Body of pancreas (tissue), 4 donors: ENCODE measurements at places on chromosomes 2 and 18. TPM values are rescaled to one million over a fixed set of nuclear protein-coding genes. Genes with fewer than 3 reads are reported as not detected.

- DNase-seq = no peak
Observed at GRCh38 chr2:20071397-20072383, 20.3 kb upstream of the LAPTM4A start.

The GALNT14 gene
- total RNA-seq = 6.7 TPM

DNA sequence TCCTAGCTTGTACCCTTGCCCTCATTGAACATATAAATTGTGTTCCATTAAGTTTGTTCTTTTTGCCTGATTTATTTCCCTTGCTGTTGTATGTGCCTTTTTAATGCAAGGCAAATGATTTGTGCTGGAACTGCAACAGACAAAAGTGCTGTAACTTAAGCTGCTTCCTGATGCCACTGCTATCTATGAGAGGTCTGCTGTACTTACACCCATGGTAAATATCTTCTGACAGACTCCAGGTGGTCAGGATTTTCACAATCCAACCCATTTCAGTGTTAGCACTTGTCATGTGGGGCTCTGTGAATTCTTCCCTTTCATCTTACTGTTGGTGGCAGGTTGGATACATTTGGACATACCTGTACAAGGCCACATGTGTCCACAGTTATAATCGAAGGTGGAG lies 63.5 kb downstream of the ARHGAP15 start:
- DNase-seq = no peak

GRCh38 chr2:96549466-96549785 lies 12.9 kb downstream of the ARID5A start:
- no peak for DNase-seq

DNA sequence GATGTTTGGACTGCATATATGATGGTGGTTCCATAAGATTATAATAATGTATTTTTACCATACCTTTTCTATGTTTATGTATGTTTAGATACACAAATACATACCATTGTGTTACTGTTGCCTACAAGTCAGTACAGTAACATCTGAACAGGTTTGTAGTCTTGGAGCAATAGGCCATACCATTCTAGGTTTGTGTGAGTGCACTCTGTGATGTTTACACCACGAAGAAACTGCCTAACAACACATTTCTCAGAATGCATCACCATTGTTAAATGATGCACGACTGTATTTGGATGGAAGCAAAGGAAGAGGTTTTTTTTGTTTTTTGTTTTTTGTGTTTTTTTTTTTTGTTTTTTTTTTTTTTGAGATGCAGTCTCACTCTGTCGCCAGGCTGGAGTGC lies 9.5 kb downstream of the DUSP19 start:
- no peak for DNase-seq

GRCh38 chr18:24601585-24601984 lies 141.1 kb downstream of the HRH4 start:
- DNase-seq = no peak

The PJVK gene
- 4.2 TPM for total RNA-seq

The ICOS gene
- not detected for total RNA-seq

The ZSWIM2 gene
- total RNA-seq = not detected

GRCh38 chr2:239393941-239394340 lies 6.9 kb downstream of the HDAC4 start:
- DNase-seq = no peak

GRCh38 chr2:61995065-61995464 lies 89.6 kb downstream of the COMMD1 start:
- no peak for DNase-seq

GRCh38 chr18:48718251-48718959 lies 179.6 kb downstream of the CTIF start:
- no peak for DNase-seq
